NCI-H2227 treated with DMSO at 0.1 percent for 48 hours (cell line): ENCODE measurements at places on chromosomes 7 and 10.

DNA sequence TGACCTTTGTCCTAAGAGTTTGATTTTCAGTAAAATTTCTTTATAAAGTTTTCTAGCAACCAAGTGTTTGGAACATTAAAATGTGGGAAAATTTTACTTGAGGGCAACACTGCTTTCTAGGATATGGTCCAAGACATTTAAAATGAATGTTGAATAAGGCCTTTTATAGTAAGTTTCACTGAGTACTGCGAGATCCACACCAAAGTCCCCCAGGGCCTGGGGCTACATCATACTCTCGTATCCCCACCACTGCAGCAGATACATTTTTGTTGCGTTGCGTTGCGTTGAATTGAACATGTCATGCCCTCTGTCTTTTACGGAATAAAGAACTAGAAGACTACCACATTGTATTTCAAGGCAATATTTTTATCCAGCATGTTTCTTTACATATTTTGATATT, 44.5 kb downstream of the PRTFDC1 start:
- DNase-seq = no peak

DNA sequence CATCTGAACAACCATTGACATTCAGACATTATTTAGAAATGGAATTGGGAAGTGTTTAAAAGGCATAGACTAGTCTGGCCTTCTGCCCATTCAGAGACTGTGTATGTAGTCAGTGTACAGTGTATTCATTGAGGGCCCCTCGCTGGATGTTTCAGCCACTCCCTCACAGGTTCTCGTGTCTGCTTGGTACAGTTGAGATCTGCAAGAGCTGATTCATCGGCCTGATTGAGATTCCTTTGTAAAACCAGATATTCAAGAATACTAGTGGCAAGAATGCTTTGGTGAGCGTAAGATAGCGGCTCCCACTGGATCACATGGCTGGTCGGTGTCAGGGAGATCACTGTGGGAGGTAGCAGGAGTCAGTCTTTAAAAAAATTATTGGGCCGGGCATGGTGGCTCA, 119.5 kb downstream of the TCF7L2 start:
- DNase-seq = no peak

DNA sequence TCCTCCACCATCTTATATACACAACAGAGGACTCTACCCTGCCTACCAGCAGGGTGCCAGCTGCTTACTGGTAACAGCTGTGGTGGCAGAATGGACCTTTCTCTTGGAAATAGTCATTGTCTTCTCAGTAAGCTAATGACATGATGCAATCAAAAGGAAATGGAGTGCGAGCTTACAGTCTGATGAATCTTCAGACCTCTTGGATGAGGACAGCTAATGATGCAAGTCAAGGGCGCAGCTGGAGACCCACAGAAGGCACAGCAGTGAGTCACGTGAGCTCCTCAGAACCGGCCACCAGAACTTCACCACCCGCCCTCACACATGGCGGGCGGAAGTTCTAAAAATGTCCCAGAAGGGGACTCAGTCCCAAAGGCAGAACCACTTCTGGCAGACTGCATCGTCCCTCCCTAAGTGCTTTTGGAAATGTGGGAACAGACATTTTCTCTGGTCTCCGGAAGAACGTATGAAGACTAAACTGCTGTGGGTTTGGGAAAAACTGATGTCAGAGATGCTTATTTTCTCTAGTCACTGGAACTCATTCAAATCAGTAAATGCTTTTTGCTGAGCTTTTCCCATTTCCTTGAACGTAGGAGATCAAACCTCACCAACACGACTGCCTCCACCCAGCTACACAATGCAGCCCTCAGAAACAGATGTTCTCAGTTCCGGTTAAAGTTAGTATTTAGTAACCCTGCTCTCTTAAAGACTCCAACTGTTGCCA, 96.4 kb downstream of the FAS start:
- DNase-seq = no peak

DNA sequence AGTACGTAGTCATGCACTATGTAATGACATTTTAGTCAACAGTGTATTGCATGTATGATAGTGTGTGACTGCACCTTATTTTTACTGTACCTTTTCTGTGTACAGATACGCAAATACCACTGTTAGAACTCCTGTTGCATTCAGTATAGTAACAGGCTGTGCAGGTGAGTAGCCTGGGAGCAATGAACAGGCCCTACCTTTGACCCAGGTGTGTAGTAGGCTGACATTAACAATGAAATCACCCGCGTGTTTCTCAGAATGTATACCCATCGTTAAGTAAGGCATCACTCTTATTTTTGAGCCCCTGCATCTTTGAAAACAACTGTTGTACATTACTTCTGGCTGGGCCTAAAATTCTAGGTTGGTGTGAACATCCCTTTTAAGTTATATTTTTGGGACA, 41.6 kb downstream of the DAGLB start:
- DNase-seq = no peak

GRCh38 chr7:44565097-44565794, 8.5 kb downstream of the DDX56 start:
- peak; percentile 23 for DNase-seq

GRCh38 chr7:3992841-3993240, 689.3 kb upstream of the FOXK1 start:
- no peak for DNase-seq

GRCh38 chr10:93026072-93026471, 34.5 kb upstream of the CYP26C1 start:
- DNase-seq = no peak

GRCh38 chr7:136369225-136369624, 392.1 kb upstream of the MTPN start:
- DNase-seq = no peak

GRCh38 chr10:21146436-21146789, 249.3 kb upstream of the NEBL start:
- DNase-seq = no peak

- no peak for DNase-seq
Measured at GRCh38 chr10:71437537-71438092, 40.9 kb downstream of the CDH23 start.

GRCh38 chr7:20330928-20331909, 519 bp downstream of the ITGB8 start:
- peak; percentile 58 for DNase-seq
